ENCODE measurements at places on chromosomes 1 and 21. TPM values are rescaled to one million over a fixed set of nuclear protein-coding genes. Genes with fewer than 3 reads are reported as not detected.

ACTL8 gene
- not detected for total RNA-seq

EXO1 gene
- 0.71 TPM for total RNA-seq

PBX1 gene
- 168 TPM for total RNA-seq

DNA sequence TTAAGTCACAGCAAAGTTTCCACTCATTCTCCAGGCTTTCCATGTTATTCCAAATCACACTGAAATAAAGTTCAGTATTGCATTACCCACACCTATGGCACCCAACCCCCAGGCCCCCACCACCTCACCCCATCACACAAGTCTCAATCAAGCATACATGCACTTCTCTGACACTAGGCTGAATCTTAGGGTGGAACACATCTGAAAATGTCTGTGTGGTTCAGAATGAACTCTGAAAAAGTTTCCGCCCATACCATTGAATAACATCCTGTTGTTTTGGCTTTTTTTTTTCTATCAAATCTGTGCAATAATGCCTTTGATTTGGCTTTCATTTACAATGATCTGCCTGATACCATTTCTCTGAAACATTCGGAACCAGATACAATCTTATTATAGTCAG is 25.8 kb upstream of the LRRC8C start:
- no peak for DNase-seq

GRCh38 chr1:183282101-183282855 is 96.2 kb downstream of the LAMC2 start:
- no peak for DNase-seq

DNA sequence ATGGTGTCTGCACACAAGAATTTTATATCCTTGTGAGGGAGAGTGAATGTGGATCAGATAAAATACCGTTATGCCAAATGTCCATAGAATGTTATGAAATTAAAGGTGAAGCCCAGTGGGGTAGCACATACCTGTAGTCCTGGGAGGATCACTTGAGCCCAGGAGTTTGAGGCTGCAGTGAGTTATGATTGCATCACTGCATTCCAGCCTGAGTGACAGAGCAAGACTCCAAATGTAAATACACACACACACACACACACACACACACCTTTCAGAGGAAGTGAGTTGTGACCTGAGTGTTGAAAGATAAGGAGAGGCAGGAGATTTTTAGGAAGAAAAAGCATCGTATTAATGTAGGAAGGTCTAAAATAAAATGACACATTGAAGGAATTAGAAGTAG is 28.1 kb upstream of the ZYG11A start:
- DNase-seq: no peak

DNA sequence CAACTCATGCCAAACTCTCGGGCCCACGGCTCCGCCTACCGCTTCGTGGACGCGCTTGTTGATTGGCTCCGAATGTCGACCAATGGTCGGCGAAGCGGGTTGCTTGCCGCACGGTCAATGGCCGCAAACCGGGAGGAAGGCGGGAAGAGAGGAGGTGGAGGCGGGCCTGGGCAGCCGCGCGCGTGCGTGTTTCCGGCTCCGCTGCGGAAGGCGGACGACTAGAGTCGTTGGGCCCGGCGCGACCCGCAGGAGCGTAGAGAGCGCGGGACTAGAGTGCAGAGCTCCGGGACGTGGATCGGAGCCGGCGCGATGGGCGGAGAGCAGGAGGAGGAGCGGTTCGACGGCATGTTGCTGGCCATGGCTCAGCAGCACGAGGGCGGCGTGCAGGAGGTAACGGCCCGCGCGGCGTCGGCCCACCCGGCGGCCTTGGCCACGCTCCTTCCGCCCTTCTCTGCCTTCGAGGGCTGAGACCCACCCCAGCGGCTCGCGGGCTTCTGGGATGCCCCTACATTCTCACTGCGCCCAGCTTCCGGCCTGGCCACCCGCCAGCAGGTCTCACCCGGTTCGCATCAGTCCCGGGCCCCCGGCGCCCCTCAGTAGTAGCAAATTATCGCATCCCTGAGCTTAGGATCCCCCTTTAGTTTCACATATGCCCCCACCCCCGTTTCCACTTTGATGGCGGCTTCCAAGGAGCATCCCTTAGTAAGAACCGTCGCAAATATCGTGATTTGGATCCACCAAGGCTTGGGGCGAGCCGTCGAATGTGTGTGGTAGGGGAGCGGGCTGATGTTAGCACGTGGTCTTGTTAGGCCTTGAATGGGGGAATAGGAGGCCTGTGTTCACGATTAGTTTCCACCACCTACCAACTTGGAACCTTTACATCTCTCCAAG is at the start of gene NUDC:
Gene NUDC, plus strand, starts transcription at position 204 of the 891 bp plus-strand sequence. Its CDS starts 106 bp downstream, at position 310.
- DNase-seq: peak; percentile 99

- no peak for DNase-seq
Measured at GRCh38 chr1:184574588-184574987, 180.1 kb downstream of the EDEM3 start.

DNA sequence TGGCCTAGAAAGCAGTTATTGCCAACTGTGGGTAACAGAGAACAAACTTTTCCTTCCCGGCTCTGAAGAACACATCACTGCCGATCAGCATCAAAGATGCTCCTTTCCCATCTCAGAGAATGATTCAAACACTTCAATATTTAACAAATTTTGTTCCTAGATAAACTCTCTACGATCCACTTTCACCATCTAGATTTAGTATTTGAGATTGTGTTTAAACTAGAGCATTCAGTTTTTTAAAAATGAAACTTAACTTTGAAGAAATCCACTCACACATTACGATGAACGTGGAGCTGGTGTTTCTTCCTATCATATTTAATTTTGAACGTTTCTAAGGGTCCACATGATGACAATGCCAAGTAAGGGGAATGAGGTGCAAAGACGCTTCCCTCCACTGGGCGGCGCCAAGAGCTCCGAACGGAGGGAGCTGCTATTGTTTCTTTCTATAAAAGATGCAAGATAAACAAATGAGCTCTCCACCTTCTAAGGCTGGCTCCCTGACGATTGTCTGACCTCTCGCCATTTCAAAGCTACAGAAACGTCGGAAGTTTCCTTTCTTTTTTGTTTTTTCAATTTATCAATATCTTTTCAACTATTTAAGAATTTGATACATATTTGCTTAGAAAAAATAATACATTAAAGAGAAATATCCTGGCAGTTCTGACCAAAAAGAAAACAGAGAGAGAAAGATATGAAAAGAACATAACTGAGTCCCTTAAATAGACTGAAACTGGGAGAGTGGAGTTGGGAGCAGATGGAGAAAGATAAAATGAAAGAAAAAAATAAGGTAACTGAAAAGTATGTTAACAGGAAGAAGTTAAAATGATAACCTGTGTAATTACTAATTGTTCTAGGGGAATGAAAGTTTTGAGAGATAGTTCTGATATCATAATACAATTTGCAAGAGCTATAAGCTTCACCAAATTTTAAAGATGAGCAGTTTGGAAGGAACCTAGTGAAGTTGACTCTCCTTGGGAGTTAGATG is 4.4 kb upstream of the BARHL2 start:
- DNase-seq: no peak

Data from sigmoid colon (tissue), 7 donors.